ENCODE measurements at places on chromosomes 11 and 22. TPM values are rescaled to one million over a fixed set of nuclear protein-coding genes. Genes with fewer than 3 reads are reported as not detected.

FAM118A gene
- total RNA-seq: 14.8 TPM

PKDREJ gene
- total RNA-seq: not detected

SLCO2B1 gene
- 28.2 TPM for total RNA-seq

- no peak for DNase-seq
- H3K4me3 ChIP-seq: no peak overlapping the region
- H3K27me3 ChIP-seq: no peaks in the 10 kb centered on the region
- peaks cover 26% of the 10 kb centered on the region for H3K36me3 ChIP-seq
These were observed 12.9 kb downstream of the MPEG1 start for GRCh38 chr11:59199546-59200422.

DNA sequence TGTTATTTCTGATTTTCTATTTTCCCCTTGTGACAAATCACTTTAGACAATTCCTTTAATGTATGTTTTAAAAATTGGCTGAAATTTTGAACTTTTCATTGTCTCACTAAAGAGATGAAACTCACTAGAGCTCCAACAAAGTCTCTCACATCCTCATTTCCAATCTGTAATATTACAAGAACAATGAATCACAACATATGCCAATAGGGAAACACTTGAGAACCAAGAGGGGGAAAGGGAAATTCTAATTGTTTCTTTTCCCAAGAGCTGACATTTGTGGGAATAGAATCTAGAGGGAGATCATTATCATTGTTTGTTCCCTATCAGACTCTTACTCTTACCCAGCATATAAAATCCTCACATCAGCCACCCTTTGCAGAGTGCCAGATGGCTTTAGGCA, 28.2 kb downstream of the OR10D3 start:
- H3K4me1 ChIP-seq: no peaks in the 10 kb centered on the region
- H3K27me3 ChIP-seq: no peaks in the 10 kb centered on the region
- H3K27ac ChIP-seq: no peak overlapping the region
- DNase-seq: no peak
- H3K36me3 ChIP-seq: no peaks in the 10 kb centered on the region

- DNase-seq: no peak
- H3K4me3 ChIP-seq: no peak overlapping the region
- H3K27ac ChIP-seq: no peak overlapping the region
- no peaks in the 10 kb centered on the region for H3K36me3 ChIP-seq
- H3K4me1 ChIP-seq: peaks cover 45% of the 10 kb centered on the region
- H3K27me3 ChIP-seq: no peaks in the 10 kb centered on the region
These were observed 86.9 kb upstream of the NNMT start for GRCh38 chr11:114209343-114209742.

GRCh38 chr11:46363455-46364005, 16.3 kb downstream of the DGKZ start:
- peak; percentile 73 for DNase-seq
- peak overlapping the region; percentile 93 for H3K27ac ChIP-seq
- no peaks in the 10 kb centered on the region for H3K27me3 ChIP-seq
- peaks cover 57% of the 10 kb centered on the region for H3K4me1 ChIP-seq

DNA sequence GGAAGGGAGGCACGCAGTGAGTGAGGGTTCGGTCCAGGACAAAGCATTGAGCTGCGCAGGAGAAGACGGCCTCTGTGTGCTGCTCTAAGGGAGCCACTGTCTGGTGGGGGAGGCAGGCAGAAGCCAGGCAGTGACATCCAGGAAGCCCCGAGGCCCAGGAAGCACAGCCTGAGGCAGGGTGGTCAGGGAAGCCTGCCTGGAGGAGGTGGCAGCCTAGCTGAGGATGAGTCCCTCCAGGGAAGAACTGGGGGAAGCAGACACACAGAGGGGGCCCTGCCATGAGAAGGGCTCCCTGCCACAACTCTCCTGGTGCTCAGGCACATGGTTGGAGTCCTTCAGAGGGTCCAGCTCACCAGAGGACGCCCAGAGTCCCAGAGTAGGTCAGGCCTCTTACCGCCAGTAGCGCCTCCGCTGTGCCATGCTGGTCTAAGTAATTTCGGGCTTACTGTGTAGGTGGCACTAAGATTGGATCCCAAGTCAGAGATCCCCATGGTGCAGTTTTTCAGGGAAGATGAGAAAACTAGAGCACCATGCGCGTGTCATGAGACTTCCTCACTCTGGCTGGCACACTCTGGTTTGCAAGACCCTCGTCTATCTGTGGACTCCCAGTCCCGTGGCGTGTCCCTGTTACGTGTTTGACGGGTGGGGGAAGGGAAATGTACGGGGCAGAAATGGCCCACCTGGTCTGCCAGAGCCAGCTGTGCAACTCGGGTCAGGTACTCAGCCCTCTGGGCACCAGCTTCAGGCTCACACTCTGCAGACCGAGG, 887.2 kb downstream of the BRD1 start:
- H3K27me3 ChIP-seq: peaks cover 5% of the 10 kb centered on the region
- no peak overlapping the region for H3K4me3 ChIP-seq
- H3K27ac ChIP-seq: no peak overlapping the region
- no peaks in the 10 kb centered on the region for H3K4me1 ChIP-seq

GRCh38 chr11:63443714-63444113, 47.3 kb downstream of the PLAAT5 start:
- no peaks in the 10 kb centered on the region for H3K36me3 ChIP-seq
- DNase-seq: no peak
- H3K4me1 ChIP-seq: no peaks in the 10 kb centered on the region

GRCh38 chr11:65862941-65863888, 3.0 kb downstream of the MUS81 start:
- H3K4me1 ChIP-seq: peaks cover 13% of the 10 kb centered on the region
- H3K27me3 ChIP-seq: no peaks in the 10 kb centered on the region
- peak; percentile 5 for DNase-seq
- no peak overlapping the region for H3K27ac ChIP-seq
- H3K36me3 ChIP-seq: peaks cover 69% of the 10 kb centered on the region

- no peaks in the 10 kb centered on the region for H3K36me3 ChIP-seq
- peaks cover 7% of the 10 kb centered on the region for H3K4me1 ChIP-seq
- no peak overlapping the region for H3K27ac ChIP-seq
- DNase-seq: no peak
- no peaks in the 10 kb centered on the region for H3K27me3 ChIP-seq
These were observed 249.3 kb downstream of the BLID start for GRCh38 chr11:121866754-121867153.
